NCI-H1048 (cell line): ENCODE measurements at places on chromosomes 6 and 20.

- DNase-seq: no peak
These were observed 437.5 kb upstream of the RGS17 start for GRCh38 chr6:153568628-153569027.

- DNase-seq: no peak
These were observed 73.3 kb downstream of the IGF2R start for GRCh38 chr6:160042014-160042773.

GRCh38 chr6:74073999-74074398 is 378.0 kb downstream of the CD109 start:
- DNase-seq: no peak

DNA sequence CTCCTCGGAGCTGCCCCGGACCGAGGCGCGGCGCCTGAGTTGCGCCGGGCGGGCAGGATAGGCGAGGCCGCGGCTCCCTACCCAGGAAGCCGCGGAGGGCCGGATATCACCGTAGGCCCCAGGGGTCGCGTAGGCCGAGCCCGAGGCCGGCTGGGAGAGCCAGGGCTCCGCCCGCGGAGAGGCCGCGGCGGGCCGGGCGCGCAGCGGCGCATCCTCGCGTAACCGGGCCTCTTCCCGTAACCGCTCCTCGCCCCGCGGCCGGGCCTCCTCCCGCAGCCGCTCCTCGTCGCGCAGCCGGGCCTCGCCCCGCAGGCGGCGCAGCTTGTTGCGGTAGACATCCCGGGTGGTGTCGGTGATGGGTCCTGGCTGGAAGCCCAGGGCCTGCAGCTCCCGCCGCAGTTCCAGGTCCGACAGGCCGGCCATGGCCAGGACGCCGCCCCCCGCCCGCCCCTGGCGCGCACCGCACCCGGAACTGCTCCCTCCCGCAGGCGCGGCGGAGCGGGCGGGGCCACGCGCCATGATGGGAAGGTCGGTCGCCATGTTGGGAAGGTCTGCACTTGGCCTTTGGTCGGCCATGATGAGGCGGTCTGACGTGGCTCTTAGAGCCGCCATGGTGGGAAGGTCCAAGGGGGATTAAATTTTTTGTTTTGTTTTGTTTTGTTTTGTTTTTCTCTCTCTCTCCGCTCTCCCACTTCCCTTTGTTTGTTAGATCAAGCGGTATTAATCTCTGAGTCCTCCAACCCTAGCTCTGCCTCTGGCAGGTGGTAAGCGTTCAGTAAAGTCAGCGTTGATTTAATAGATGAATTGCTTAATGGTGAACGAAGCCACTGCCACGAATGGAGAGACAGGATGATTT is at the start of gene LEMD2:
Gene LEMD2 (minus strand): TSS at position 437 of the 856 bp plus-strand sequence. CDS start 14 bp downstream, at position 423.
- peak; percentile 24 for DNase-seq

DNA sequence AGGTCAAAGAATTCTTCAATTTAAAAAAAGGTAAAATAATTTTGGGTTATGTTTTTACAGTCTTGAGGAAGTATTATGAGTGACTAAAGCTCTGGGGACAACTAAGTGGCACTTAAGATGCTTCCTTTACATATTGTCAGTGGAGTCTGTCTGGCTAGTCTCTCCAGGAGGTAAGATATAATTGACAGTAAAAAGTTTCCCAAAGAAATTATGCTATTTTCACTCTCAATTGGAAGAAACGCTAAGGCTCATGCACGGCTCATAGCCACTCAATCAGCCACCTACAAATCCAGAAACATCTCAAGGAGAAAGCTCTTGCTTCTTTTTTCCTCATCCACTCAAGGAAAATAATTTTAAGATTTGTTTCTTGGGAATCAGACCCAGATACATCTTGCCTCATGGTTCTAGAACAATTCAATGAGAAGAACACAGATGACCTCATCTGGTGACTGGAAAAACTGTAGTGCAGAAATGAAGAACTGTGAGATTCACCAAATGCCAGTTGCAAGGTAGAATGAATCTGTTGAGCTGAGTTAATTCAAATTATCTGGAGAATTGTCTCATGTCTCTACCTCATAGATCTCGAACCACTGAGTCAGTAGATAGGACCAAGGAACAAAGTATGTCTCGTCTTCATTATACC is 252.9 kb downstream of the TPBG start:
- DNase-seq: no peak

- peak; percentile 56 for DNase-seq
These were observed 7.2 kb downstream of the GCNT2 start for GRCh38 chr6:10528158-10528981.

DNA sequence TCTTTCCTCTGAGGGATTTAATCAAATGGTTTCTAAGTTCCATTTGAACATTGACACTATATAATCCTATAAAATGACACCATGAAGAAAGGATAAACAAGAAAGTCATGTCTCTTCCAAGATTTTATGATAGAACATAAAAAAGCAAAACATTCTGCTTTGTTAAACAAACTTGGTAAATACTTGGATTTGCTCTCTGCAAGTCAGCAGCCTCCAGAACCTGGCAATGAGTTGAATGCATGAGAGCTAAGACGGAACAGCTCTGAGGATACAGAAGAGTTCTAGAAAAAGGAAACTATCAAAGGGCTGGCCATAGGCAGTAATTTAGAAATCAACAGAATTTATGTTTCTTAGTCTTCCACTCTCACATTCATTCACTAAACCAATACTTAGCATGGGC is 656.0 kb upstream of the ID4 start:
- DNase-seq: no peak

DNA sequence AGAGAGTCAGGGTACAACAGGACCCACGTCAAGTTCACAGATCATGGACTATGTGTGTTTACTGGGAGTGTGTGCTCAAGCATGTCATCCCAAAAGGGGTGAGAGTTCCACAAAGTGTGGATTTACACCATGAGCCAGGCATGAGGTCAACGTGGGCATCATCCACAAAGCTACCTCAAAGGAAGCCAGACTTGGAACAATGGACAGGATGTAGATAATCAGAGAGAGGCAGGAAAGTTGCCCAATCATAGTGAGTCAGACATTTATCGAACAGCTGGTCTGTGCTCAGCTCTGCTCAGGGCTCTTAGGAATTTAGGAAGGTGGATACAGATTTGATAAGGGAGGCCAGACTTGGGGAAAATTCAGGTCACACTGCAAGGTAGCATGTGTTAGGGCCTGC is 317.2 kb upstream of the CDYL start:
- no peak for DNase-seq

- DNase-seq: no peak
These were observed 416 bp downstream of the PTPRK start for GRCh38 chr6:128519931-128520435.

DNA sequence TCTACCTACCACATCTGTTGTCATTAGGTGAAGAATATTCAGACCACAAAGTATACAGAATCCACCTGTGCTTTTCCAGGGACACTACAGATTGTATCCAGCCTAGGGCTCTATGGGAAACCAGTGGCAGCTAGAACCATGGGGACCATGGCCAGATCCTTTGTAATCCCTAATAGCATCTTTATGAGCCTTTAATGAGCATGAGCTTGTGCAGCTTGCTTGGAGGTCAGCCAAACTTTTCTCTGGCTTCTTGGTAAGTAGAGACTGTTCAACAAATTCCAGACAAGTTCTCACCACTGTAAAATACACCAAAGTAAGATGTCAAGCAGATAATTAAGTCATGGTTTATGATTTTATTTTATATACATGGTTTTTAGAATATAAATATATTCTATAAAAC is 301.6 kb upstream of the ADGRB3 start:
- no peak for DNase-seq
